Activated CD4-positive, alpha-beta T cell treated with anti-CD3 and anti-CD28 coated beads, Interleukin-10, Interleukin-2, amounts not matched to agents 100 ng/mL and 50 ng/mL, durations not matched to agents 16 hours and 8 hours (primary cell): ENCODE measurements at places on chromosomes 11 and 22.

DNA sequence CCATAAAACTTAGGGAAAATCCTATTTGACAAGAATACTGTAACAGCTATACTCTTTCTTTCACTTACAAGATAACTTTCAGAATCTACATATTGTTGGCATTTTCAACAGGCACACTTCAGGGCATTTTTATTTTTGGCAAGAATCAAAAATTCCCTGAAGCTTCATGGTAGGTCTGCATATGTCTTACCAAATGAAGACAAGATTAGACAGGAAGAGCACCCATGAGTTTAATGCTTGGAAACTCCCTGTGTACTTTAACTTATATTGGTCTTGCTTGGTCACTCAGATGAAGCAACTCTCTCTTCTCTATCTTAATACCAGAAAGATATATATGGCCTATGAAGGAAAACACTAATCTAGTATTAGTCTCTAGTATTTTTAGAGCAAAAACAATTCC lies 137.7 kb downstream of the ATG16L2 start:
- DNase-seq = no peak

DNA sequence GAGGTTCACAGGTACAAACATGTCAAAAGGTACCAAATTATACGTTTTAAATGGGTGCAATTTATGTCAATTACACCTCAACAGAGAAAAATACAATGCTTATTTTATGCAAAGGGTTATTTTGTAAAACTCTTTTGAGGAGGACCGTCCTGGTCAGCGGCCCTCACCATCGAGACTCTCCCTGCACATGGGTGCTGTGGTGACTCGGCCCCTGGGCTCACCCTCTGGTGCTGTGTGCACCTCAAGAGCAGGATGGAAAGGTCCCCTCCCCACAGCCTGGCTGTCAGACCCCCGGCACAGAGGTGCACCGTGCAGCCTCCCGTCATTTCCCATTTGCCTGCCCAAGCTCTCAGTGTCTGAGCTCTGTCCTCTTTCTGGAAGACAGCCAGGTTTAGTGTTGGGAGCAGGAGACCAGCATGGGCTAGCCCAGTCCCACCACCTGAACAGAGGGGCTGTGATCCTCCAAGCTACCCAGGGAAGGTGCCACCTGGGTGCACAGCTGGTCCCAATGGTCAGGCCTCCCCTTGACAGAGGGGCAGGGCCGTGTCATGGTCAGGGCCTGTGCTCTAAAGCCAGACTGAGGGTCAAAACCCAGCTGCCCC lies 41.8 kb upstream of the PRODH start:
- DNase-seq = no peak

GRCh38 chr22:36659762-36660509 lies 43.6 kb downstream of the CACNG2 start:
- DNase-seq = peak; percentile 20

DNA sequence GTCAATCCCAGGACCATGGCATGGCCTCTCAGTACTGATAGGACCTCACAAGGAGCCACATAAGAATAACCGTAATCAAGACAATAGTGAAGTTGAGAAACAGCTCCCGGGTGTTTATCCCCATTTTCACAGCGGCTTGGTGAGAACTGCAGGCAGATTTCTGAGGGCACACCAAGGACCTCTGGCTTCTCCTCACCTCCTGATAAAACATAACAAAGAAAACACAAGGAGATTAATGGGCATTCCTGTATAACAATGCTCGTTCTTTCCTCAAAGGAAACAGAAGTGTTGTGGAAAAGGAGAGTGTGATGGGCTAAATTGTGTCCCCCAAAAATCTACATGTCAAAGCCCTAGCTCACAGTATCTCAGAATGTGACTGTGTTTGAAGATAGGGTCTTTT lies 4.0 kb downstream of the SLN start:
- DNase-seq = no peak

- DNase-seq = no peak
Observed at GRCh38 chr11:45079075-45079444, 67.4 kb upstream of the PRDM11 start.

DNA sequence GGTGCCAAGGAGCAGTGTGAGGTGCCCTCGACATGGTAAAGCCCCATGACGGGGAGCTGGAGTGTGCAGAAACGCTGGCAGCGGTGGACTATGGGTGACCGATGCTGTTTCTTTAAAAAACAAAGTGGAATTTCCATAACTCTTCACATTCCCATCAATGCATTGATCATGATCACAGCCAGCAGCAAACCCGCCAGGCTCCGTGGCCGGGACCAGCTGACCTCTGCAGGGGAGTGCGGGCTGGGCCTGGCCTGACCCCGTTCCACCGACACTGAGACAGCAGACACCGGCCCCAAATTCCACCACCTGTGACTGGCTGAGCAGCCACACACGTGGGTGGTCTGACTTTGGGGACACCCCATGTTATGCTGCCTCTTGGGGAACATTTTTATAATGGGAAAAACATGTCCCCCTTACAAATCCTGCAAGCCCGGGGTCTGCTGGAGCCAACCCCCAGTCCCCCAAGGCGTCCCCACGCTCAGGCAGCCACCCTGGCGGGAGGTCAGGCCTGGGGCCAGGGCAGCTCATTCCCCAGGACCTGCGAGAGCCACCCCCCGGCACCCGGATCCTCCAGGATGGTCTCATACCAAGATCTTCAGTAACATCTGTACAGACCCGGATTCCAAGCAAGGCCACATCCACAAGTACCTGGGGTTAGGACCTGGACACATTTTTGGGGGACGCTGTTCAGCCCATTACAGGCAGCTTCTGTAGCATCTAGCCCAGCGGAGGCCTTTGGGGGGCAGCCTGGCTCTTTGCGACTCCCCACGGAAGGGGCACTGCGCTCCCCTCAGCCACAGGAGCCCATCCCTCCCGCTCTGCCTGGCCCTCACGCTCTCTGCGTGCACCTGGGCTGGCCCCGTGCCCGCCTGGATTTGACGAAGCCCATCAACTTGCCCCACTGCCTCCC lies 20.6 kb downstream of the OSBPL5 start:
- no peak for DNase-seq

DNA sequence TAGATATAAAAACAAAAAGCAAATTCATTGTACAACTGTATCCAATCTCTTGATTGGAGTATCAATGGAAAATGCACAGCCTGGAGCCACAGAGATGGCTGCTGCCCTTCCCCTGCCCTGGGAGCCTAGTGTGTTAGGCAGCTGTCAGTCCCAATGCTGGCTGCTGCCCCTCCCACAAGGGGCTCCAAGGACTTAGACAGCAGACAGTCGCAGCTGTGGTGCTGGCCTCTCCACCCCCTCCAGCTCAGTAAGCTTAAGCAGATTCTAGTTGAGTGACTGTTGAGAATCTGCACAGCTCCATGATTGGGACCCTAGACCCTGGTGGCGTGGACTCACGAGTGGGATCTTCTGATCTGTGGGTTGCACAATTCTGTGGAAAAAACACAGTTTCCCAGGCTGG lies 1511.2 kb downstream of the FAM181B start:
- DNase-seq = no peak

- DNase-seq = peak; percentile 39
Observed at GRCh38 chr11:76672431-76673175, 2.1 kb upstream of the LRRC32 start.

- no peak for DNase-seq
Observed at GRCh38 chr22:19664951-19665783, 49.1 kb upstream of the SEPTIN5 start.

- DNase-seq = no peak
Observed at GRCh38 chr22:46795140-46795539, 32.7 kb downstream of the TBC1D22A start.

DNA sequence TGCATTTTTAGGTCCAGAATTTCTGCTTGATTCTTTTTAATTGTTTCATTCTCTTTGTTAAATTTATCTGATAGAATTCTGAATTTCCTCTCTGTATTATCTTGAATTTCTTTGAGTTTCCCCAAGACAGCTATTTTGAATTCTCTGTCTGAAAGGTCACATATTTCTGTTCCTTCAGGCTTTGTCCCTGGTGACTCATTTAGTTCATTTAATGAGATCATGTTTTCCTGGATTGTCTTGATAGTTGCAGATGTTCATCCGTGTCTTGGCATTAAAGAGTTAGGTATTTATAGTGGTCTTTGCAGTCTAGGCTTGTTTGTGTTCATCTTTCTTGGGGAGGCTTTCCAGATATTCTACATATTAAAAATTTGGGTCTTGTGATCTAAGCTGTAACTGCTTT lies 694.8 kb upstream of the CCDC179 start:
- no peak for DNase-seq

- no peak for DNase-seq
Observed at GRCh38 chr11:32310214-32310601, 125.1 kb downstream of the WT1 start.

- DNase-seq = no peak
Observed at GRCh38 chr11:115408036-115408921, 95.9 kb downstream of the CADM1 start.

DNA sequence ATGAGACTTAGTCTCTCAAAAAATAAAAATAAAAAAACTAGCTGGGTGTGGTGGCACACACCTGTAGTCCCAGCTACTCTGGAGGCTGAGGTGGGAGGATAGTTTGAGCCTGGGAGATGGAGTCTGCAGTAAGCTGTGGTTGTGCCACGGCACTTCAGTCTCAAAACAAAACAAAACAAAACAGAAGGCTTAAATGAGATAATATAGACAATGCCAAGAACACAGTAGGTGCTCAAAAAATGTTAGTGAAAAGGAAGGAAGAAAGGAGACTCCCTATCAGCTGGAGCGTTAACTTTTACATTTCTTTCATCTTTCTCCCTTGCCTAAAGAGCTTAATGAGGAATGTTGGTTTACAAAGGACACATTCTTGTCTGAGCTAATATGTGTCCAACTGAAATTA lies 4.1 kb upstream of the ASCC2 start:
- DNase-seq = no peak

DNA sequence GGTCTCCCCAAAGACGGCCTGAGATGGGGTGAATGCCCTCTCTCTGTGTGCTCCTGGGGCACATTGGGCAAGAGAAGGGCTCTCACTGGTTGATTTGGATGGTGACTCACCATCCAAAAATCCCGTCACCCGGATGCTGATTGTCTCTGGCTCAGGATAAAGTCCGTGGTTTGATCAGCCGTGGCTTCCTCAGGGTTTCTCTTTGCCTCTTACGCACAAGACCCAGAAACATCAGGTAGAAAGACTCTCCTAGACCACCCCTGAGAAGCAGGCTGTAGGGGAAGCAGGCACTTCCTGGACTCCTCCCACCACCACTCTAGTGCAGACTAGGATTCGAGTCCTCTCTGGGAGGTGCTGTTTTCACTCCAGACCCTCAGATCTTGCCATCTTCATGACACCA lies 176.1 kb upstream of the NCAM1 start:
- no peak for DNase-seq

DNA sequence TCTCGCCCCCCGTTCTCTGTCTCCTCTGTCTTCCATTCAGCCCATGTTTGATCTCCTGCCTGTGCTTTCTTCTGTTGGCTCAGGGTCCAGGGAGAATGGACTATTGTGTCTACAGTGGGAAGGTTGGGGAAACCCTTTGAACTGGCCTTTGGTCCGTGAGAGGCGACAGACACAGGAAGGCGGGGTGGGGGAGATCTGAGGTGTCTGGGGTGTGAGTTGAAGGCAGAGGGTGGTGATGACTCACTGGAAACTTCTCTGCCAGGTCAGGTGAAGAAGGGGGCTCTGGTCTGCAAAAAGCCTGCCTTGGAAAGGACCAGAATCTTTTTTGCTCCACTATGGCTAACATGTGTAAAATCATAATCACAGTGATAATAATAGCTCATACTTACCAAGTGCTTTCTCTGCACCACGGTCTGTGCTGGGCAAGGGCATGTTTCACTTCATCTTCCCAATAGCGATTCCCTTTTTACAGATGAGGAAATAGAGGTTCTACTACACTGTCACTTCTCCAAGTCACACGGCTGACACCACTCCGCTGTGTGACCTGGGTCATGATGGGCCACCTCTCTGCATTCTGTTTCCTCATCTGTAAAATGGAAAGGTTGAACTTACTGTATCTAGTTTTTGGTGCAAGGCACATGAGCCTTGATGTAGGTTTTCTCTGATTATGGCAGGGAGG lies 99.8 kb upstream of the ALX4 start:
- no peak for DNase-seq

GRCh38 chr11:11798586-11799438 lies 43.0 kb upstream of the USP47 start:
- peak; percentile 73 for DNase-seq

DNA sequence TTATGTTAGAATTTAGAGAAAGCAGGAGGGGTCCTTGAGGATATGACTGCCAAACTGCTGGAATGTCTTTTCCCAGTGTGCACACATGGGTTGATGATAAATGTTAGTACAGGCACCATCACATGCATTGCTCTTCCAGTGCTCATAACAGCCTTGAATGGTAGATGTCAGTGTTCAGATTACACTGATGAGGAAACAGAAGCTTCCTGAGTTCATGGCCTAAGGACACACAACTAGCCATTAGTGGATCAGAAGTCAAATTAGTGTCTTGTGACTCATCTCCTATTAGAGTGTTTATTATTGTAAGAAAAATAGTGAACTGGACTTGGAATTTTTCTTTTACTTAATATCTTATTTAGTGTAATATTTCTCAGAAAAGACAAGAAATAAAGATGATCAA lies 241.5 kb downstream of the DDX10 start:
- DNase-seq = no peak

DNA sequence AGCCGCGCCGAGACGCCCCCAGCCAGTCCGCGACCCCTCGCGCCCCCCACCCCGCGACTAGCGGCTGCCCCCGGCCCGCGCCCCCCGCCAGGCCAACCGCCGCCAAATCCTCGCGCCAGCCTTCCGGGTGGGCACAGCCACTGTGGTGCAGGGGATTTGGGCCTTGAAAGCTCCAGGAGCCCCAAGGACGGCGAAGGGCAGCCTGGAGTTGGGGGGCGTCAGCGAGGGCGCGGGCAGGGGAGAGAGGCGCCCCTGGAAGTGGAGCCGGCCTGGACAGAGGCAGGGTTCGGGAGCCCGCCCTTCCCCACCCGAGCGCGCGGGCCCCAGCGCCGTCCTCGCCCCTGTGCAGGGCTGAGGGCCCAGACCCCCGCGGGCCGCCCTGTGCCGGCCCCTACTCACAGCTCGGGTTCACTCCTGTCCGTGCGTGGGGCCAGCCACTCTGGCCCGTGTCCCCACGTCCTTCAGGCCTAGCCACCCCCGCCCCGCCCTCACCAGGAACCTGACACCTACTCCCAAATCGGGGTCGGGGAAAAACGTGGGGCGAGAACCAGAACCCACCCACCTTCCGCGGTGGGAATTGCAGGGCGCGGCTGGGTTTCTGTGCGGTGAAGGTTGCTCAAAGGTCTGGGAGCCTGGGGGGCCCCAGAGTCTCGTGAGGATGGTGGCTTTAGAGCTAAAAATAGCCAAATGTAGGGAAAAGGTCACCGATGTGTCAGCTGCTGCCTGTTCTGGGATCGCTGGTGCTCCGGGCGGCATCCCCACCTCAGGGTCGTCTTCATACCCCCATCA lies at the start of gene CPT1B:
TSS of gene CPT1B (minus strand) at position 441 of the 789 bp plus-strand sequence. CDS start 512 bp downstream, outside the sequence.
- no peak for DNase-seq

DNA sequence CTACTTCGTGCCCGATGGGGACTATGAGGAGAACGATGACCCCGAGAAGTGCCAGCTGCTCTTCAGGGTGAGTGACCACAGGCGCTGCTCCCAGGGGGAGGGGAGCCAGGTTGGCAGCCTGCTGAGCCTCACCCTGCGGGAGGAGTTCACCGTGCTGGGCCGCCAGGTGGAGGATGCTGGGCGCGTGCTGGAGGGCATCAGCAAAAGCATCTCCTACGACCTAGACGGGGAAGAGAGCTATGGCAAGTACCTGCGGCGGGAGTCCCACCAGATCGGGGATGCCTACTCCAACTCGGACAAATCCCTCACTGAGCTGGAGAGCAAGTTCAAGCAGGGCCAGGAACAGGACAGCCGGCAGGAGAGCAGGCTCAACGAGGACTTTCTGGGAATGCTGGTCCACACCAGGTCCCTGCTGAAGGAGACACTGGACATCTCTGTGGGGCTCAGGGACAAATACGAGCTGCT lies 751 bp downstream of the FIBIN start:
- DNase-seq = no peak
